ENCODE measurements at places on chromosomes 2 and 18.

DNA sequence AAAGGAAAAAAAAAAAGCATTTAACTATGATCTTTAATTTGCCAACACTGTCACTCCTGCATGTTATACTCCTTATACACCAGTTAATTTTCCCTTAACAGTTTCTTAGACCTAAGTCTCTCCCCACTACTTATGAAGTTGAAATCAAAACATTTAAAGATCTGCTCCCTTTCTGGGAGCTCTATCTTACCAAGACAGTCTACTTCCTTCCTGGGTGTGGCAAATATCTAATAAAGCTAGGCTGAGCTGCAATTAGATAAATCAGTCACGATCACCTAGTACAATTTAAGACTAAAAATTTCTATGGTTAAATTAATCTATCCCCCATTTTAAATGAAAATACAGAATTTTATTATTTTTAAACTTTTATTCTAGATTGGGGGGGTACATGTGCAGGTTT, 33.4 kb downstream of the PUM2 start:
- DNase-seq = no peak

- no peak for DNase-seq
Observed at GRCh38 chr2:122481717-122482116, 726.3 kb downstream of the TSN start.

DNA sequence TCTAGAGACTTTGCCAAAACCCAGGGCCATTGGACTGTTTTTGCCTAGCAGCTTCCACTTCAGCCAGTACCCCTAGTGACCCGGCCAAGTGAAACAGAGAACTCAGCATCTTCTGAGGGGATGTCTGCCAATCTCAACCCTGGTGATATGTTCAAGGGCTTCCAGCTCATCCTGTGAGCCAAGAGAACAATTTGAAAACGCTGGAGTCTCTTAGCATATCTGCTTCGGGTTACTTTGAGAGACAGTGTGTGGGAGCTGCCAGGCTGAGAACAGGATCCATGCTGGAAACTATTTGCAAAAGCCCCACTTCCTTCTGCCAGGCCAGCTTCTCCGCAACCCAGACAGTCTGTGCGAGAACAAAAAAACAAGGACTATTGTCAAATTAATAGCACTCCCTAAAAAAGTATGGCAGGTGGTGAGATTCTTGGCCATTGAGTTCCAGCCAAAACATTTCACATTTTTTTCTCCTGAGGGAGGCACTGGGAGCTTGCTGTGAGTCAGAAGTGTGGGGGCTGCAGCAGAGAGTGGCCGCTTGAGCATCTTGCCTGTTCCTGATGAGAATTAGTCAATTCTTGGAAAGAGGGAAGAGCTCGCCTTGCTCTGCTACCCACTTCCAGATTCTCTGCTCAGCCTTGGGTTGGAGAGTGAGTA, 395.6 kb upstream of the TRIB2 start:
- no peak for DNase-seq

- no peak for DNase-seq
Observed at GRCh38 chr18:70190529-70190928, 15.0 kb downstream of the RTTN start.

GRCh38 chr2:18265614-18266586, 294.6 kb downstream of the RDH14 start:
- peak; percentile 11 for DNase-seq

DNA sequence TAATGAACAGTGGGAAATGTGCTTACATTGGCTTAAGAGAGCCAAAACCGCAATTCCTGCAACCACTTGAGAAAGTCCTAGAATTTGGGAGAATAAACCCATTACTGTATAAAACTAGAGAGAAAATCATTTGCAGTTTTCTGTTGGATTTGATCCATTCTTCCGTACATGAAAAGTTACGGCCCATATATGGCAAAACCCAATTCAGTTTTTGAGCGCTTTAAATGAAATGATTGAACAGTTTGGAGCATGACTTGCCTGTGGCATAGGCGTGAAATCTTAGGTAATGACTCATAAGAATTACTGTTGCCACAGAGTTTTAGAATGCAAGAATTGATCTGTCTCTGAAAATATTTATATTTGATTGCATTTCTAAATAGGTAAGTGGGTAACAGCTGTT, 52.0 kb downstream of the PHLPP1 start:
- no peak for DNase-seq

GRCh38 chr2:39241588-39241987, 2.2 kb downstream of the CDKL4 start:
- DNase-seq = no peak

GRCh38 chr2:28624793-28625701, 126.6 kb upstream of the PPP1CB start:
- peak; percentile 47 for DNase-seq

DNA sequence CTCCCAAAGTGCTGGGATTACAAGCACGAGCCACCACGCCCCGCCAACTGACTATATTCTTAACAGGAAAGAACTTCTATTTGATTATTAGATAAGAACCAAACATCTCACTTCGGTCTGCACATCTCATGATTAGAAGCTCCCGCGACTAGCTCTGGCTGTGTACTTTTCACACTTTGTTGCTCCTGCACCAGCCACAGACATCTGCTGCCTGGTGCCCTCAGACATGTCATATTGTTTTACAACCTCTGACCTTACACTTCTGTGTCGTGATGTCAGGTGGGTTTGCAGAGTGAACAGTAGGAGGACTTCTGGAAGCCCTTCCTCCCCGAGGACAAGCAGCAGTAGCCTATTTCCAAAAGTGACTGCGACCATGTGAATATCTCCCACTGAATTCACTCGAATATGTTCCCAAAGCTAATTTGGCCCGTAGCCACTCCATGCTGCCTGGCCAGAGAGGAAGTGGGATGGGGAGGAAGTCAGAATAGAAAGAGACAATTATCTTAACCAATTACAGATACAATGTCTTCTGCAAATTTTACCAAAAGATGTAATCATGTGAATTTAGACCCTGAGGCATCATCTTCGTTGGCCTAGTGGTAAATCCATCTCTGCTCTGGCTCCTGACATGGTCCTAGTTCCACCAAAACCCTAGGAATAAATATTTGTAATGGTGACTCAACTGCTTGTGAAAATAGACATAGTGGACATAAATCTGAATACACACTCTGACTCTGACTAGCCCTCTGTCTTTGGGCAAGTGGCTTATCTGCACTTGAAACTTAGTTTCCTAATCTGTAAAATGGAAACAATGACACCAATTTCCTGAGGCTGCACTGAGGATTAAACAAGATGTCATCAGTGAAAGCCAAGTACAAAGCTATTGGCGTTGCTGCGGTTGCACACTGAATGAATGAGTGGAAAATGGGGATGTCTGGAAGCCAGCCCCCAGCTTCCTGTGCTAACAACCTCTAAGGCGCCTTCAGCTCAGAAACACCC, 406.1 kb downstream of the LRATD1 start:
- DNase-seq = no peak

Data from HuH-7 (cell line).